Kidney glomerular epithelial cell (primary cell): ENCODE measurements at places on chromosomes 11 and 22.

DNA sequence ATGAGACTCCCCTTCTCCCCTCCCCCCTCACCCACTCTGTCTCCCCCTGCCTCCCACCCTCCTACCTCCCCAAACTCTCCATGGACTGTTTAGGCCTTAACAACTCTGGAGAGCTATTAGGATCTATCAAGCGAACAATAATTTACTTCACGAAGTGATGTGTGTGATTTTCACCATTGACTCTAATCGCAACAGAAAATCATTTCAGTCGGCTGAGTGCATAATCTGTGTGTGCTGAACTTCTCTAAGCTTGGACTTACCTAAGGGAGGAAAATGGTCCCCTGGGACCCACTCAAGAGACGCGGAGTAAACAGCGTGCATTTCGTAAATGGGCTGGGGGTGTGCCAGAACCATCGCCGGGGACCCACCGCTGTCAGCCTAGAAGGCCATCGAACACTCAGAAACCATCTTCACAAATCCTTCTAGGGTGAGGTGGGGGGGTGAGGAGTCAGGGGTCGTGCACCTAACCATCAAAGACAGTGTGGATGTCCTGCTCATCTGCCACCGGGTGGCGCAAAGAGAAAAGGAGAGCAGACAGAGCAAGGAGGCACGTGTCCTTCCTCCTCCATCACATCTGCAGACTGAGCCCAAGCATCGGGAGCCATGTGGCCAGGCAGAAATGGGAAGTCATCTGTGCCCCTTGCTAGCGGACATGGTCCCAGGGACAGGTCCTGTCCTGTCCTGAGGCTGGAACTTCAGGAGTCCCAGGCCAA is 62.1 kb upstream of the NUP50 start:
- DNase-seq = peak; percentile 14

- DNase-seq = no peak
Measured at GRCh38 chr22:27580311-27580897, 221.2 kb downstream of the MN1 start.

DNA sequence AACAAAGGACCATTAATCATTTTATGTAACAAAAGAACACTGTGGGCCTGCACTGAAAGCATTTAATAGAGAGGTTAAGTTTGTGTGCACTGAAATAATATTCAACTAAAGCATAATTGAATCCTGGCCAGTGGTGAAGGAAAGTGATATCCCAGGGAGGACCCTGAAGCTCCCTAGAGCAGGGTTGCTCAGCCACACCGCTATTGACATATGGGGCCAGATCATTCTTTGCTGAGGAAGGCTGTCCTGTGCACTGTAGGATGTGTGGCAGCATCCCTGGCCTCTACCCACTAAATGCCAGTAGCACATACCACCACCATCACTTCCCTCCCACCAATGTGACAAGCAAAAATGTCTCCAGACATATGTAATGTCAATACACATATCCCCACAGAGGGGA is 166.1 kb upstream of the MTNR1B start:
- DNase-seq = no peak

GRCh38 chr11:843818-844692 is 1.4 kb downstream of the TSPAN4 start:
- peak; percentile 74 for DNase-seq

DNA sequence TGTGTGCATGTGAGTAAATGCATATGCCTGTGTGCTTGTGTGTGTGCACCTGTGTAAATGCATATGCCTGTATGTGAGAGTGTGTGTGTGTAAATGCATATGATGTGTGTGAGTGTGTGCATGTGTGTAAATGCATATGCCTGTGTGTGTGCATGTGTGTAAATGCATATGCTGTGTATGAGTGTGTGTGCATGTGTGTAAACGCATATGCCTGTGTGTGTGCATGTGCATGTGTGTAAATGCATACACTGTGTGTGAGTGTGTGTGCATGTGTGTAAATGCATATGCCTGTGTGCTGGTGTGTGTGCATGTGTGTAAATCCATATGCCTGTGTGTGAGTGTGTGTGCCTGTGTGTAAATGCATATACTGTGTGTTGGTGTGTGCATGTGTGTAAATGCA is 37.8 kb downstream of the GGTLC2 start:
- no peak for DNase-seq

- DNase-seq = no peak
Measured at GRCh38 chr11:108319541-108320145, 96.8 kb downstream of the ATM start.

GRCh38 chr11:85133636-85134035 is 493.5 kb downstream of the DLG2 start:
- no peak for DNase-seq
